Vein endothelial cell (primary cell): ENCODE measurements at places on chromosomes 3 and 15. TPM values are rescaled to one million over a fixed set of nuclear protein-coding genes. Genes with fewer than 3 reads are reported as not detected.

The CDHR4 gene
- total RNA-seq, result not detected in 2 replicates

The PLSCR5 gene
- total RNA-seq, result not detected in 2 replicates

The DAZL gene
- total RNA-seq, result not detected in 2 replicates

The RASGRP1 gene
- under 0.01 and 0.76 TPM in 2 replicates for total RNA-seq

The CCDC39 gene
- 0.10 TPM in 1 of 2 replicates, not detected in the other for total RNA-seq

The PRKCI gene
- total RNA-seq, result 31.4 and 39.6 TPM in 2 replicates

The TJP1 gene
- 152 and 153 TPM in 2 replicates for total RNA-seq

The WDR72 gene
- under 0.01 TPM in 1 of 2 replicates, not detected in the other for total RNA-seq

The CERS3 gene
- not detected in 2 replicates for total RNA-seq
